ENCODE measurements at places on chromosomes 4 and X. TPM values are rescaled to one million over a fixed set of nuclear protein-coding genes. Genes with fewer than 3 reads are reported as not detected.

- no peak for DNase-seq
Measured at GRCh38 chr4:183541752-183542040, 36.8 kb downstream of the ING2 start.

GRCh38 chrX:96407072-96407471 lies 277.6 kb upstream of the DIAPH2 start:
- DNase-seq, result no peak

- DNase-seq, result no peak
Measured at GRCh38 chrX:47380268-47380667, 9.9 kb downstream of the ZNF157 start.

The UGT2A1 gene
- total RNA-seq, result not detected
